Effector memory CD8-positive, alpha-beta T cell (primary cell): ENCODE measurements at places on chromosomes 7 and 10.

DNA sequence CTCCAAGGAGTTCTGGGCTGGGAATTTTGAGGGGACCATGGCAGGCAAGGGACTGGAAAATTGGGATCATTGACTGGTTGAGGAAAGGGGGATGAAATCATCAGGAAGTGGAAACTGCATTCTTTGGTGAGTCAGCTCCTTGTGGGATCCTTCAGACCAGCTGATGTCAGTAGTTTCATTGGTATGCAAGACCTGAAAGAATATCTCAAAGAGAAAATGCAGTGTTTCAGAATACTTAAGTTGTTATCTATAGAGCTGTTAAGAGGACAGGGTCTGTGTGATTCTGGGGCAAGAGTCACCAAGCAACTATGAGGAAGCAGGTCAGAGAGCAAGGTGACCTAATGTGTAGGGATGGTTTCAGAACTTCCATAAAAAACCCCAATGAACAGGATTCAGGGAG lies 595.9 kb upstream of the AUTS2 start:
- no peak for DNase-seq

DNA sequence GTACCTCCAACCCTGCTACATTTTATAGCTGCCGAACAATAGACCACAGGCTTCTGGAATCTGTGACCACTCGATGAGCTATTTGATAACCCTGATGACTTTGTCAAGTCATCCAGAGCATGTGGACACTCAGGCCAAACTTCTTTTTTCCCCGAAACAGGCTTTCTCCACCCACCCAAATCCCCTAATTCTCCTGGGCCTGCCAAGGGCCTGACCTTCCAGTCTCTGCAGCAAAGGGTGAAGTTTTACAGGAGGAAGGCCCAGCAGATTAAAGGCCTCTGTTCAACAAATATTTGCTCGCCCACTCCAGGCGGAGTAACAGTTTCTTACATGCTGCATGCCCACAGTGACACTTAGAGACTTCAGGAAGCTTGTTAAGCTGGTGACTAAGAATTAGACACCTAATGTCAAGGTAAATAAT lies 2.0 kb downstream of the JCAD start:
- DNase-seq = no peak

- no peak for DNase-seq
These were observed 27.6 kb downstream of the POLL start for GRCh38 chr10:101560298-101561067.

DNA sequence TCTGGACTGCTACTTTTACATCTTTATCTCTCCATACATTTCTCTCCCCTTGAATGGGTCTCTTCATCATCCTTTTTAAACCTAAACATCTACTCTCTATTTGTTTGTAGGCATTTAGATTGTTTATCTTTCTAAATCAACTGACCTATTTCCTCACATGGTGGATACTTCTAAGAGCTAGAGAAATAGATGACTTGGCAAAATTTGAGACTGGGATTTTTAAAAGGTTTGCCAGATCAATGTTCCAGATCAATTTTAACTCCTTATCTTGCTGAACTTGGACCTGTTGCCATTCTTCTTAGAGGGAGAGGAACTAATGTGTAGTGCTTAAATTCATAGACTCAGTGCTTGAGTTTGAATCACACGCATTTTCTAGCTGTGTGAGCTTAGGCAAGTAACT lies 144.2 kb upstream of the STEAP4 start:
- no peak for DNase-seq

GRCh38 chr7:101972627-101973026 lies 155.2 kb downstream of the CUX1 start:
- no peak for DNase-seq

- DNase-seq = no peak
These were observed 25.2 kb upstream of the ITPRID1 start for GRCh38 chr7:31488562-31489203.

- DNase-seq = no peak
These were observed 33.5 kb downstream of the MYPN start for GRCh38 chr10:68142761-68143160.

DNA sequence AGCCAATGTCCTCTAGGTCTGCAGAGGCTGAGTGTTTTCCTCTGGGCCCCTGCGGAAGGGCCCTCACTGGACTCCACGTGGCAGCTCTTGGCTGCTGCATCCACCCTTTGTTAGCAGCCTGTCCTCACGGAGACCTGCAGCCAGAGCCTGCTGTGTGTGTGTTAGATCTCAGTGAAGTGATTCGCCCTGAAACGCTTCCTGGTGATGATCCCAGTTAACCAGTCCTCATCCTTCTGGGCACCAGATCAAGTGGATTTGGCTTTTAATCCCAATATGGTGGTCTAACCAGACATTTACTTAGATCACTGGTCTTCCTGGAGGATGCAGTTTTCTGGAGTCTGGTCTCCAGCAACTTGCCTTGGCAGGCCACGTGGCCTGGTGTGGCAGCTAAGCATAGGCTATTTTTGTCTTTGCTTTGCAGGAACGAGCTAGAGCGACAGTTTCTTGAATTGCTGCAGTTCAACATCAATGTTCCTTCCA lies 39.5 kb upstream of the GJD4 start:
- DNase-seq = no peak

GRCh38 chr7:44650772-44651171 lies 44.3 kb downstream of the OGDH start:
- DNase-seq = no peak
